Activated CD4-positive, CD25-positive, alpha-beta regulatory T cell treated with anti-CD3 and anti-CD28 coated beads, Interleukin-2, amount 50 U/mL, for 16 hours (primary cell): ENCODE measurements at places on chromosomes 2 and 18.

GRCh38 chr2:31238906-31239592 is 5.1 kb downstream of the EHD3 start:
- DNase-seq = no peak

DNA sequence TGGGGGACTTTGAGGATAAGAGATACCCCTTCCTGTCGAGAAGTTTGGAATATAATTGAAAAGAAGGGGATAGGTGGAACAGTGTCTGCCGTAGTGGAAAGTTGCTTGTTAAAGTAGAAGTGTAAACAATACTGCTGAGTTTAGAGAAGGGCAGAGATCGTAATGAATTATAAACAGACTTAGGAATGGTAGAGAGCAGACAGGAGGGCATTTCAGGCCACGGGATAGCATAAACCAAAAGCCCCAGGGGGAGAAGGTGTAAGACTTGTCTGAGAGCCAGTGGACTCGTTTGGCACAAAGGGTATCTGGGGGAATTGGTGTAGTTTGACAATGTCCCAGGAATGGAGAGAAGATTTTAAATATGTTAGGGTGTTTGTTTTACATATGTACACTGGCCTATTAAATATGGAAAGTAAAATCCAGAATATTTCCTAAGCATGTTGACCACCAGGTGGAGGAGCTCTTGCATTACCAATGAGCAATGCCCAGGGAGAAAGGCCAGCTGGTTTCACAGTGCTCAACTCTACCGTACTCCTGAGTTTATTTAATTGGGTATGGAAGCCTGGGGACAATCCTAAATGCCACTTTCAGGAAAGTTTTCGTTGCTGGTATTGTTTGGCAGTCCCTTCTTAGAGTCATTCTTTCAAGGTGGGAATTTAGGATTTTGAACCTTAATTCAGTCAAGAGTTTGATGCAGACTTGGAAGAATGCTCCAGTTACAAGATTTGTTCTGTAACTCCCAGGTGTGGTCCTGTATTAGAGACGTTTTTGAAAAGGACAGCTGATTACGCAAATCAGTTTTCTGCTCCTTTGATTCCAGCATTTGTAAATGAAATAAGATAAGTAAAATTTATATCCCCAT is 7.5 kb downstream of the COPS8 start:
- no peak for DNase-seq

GRCh38 chr2:39584283-39584965 is 81.3 kb upstream of the TMEM178A start:
- no peak for DNase-seq

- DNase-seq = no peak
Measured at GRCh38 chr2:102677244-102678215, 58.2 kb downstream of the SLC9A2 start.

GRCh38 chr2:46299365-46300263 is 2.4 kb downstream of the EPAS1 start:
- no peak for DNase-seq

GRCh38 chr2:67883316-67884087 is 179.3 kb downstream of the C1D start:
- DNase-seq = no peak

DNA sequence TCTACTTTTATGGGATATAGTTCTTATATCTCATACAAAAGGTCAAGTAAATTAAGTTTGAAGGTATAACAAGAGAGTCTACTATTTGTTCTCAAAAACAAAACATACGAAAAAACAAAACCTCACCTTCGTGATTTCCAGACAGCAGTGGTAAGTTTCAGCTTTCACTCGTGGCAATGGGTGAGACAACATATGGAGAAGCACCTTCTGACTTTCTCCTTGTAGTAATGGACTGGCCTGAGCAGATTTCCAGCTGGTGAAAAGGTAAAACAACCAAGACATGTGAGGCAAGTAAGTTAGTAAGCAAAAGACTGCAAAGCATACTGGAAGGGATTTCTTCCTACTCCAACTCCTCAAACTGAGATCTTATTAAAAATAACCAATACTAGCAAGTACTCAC is 39.6 kb downstream of the RTTN start:
- no peak for DNase-seq

DNA sequence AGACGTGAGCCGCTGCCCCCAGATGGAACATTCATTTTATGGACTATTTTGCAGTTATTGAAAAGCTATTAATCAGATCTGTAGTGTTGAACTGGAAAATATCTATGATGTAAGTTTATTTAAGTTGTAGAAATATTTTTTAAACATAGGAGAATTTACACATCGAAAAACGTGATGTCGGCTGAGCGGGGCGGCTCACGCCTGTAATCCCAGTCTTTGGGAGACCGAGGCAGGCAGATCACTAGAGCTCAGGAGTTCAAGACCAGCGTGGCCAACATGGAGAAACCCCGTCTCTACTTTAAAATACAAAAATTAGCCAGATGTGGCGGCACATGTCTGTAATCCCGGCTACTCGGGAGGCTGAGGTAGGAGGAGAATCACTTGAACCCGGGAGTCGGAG is 2.0 kb upstream of the TIA1 start:
- no peak for DNase-seq

- no peak for DNase-seq
Measured at GRCh38 chr2:207632575-207633493, 7.6 kb upstream of the METTL21A start.

GRCh38 chr2:190843890-190844699 is 36.5 kb upstream of the GLS start:
- no peak for DNase-seq
